Mucosa of gallbladder (tissue), 1 donor: ENCODE measurements at places on chromosomes 1 and 21. TPM values are rescaled to one million over a fixed set of nuclear protein-coding genes. Genes with fewer than 3 reads are reported as not detected.

DNA sequence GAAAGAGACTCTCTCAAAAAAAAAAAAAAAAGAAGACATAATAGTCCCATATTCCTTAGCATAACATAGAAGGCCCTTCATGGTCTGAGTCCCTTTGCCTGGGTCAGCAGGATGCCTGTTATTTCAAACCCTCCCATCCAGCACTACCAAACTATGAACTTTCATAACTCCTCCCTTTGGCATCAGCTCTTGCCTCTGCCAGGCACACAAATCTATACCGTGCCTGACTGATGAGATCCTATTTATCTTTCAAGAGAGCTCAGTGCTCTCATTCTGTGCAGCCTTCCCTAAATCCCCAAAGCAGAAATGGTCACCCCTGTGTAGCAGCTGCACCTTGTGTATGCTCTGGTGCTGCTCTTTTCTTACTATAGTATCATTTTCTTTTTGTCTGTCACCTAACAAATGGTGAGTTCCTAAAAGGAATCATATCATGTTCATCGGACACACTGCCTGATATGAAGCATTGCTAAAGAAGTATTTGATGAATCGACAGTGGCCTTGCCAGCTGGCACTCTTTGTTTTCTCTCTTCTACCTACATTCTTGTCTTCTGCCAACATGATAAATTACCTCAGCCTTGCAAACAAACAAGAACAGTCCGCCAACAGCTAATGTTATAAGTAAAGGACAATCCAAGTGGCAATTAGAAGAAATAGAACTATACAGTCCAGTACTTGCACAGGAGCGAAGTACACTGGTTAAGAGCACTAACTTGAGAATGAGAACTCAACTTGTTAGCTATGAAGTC, 29.9 kb downstream of the FMO4 start:
- peak; percentile 59 for DNase-seq

- DNase-seq, result no peak
These were observed 72.6 kb upstream of the USP24 start for GRCh38 chr1:55287723-55288122.

GRCh38 chr1:176501599-176501998, 38.6 kb downstream of the PAPPA2 start:
- DNase-seq, result no peak

DNA sequence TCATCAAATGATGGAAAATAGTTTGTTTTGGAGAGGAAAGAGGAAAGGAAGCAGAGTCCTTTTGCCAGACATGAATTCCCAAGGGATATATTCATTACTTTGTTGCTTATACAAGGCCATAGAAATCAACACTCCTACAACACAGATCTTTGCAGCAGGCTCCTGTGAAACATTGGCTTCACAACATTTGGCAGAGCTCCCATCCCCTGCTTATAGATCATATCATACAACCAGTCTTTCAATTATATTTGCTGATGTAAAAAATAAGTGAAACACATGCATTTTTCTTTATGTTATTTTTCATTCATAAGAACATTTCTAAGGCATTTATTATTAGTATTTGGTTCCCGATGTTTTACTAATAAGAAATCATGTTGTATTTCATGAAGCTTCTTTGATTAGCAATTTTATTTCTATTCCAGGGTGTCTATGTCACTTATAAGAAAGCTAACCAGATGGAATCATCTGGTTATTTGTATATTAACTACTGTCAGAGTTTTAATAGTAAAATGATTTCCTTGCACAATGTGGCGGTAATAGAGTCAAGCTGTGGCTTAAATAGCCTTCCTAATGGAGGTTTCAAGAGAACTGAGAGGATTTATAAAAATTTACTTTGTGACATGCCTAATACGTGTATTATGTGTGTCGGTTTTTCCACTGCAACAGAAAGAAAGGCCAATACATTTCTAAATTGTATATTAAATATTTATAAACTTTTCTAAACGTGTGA, 470.3 kb upstream of the NCAM2 start:
- DNase-seq, result no peak

- DNase-seq, result no peak
These were observed 11.7 kb upstream of the PLEKHO1 start for GRCh38 chr1:150138044-150138443.

SPATA17 gene
- total RNA-seq, result 1.8 TPM

ARHGEF19 gene
- total RNA-seq, result 6.4 TPM

OR2T29 gene
- total RNA-seq, result not detected
